ENCODE measurements at places on chromosomes 12 and 14. TPM values are rescaled to one million over a fixed set of nuclear protein-coding genes. Genes with fewer than 3 reads are reported as not detected.

Gene TROAP
- 6.7 TPM for total RNA-seq

Gene CNTN1
- not detected for total RNA-seq

Gene FAM186B
- total RNA-seq, result 0.06 TPM

Gene KRT85
- total RNA-seq, result not detected

Gene LRP6
- 25.7 TPM for total RNA-seq

Gene OXA1L
- 96.3 TPM for total RNA-seq

Gene NFYB
- total RNA-seq, result 43.9 TPM

Gene RDH16
- total RNA-seq, result not detected

Gene ACVRL1
- 187 TPM for total RNA-seq

Gene TAS2R8
- total RNA-seq, result not detected

Gene EML1
- total RNA-seq, result 19.1 TPM

Gene RPGRIP1
- total RNA-seq, result not detected

Gene RTL1
- not detected for total RNA-seq

Measured in cardiac ventricle fibroblast (primary cell).